Activated CD4-positive, alpha-beta T cell treated with anti-CD3 and anti-CD28 coated beads, Interleukin-2, amount 50 U/mL, for 48 hours (primary cell): ENCODE measurements at places on chromosomes 7 and 10.

DNA sequence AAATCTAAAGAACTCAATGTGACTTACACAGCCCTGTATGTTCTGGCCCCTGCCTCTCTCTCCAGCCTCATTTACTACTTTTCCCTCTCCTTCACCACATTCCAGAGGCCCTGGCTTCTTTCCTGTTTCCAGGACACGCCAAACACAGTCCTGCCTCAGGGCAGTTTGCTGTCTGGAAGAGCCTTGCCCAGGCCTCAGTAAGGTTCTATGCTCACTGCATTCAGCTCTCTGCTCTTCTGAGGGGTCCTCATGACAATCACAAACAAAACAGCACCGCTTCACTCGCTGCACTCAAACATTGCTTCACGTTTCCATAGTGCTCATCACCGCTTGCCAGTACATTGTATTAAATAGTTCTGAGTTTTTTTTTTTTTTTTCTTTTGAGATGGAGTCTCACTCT lies 35.1 kb upstream of the GARS1 start:
- no peak for DNase-seq

DNA sequence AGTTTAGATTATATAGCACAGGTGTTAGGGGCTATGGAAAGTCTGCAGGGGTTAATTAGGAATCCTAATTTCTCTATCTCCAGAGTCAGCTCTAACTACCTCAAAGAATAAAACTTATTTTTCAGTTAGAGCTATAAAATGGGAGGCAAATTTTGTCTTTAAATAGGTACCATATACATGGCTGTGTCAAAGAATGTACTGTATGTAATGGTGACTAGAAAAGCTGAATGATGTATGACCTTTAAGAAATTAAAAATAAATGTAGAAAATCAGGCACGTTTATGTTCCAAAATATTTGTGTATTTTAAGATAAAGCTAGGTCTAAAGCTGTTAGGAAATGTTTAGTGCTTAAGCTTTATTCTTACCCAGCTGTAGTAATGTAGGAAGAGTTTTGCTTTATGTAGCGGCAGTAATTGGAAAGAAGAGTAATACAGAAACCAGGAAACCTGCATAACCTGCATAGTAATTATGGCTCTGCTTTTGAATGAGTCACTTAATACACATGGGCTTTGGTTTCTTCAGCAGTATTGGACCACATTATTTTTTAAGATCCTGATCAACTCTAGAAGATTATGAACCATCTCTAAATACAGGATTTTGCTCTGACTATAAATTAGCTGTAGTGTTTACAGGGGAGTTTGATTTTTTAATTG lies 85.0 kb downstream of the KMT2E start:
- no peak for DNase-seq

DNA sequence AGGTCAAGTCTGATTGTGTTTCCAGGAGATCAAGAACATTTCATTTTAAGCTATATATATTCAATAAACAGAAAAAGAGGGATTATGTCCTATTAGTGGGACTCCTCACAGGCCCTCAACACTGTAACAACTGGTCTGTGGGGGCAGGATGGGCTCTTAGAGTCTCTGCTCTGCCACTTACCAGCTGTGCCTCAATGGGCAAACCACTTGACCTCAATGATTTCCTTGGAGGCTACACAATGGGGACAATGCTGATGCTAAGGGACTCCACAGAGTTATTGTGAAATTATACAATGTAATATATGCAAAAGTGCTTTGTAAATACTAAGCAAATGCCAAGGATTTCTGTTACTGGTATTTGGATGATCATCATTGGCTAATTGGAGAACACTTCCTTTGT lies 33.2 kb upstream of the MXI1 start:
- DNase-seq, result no peak

DNA sequence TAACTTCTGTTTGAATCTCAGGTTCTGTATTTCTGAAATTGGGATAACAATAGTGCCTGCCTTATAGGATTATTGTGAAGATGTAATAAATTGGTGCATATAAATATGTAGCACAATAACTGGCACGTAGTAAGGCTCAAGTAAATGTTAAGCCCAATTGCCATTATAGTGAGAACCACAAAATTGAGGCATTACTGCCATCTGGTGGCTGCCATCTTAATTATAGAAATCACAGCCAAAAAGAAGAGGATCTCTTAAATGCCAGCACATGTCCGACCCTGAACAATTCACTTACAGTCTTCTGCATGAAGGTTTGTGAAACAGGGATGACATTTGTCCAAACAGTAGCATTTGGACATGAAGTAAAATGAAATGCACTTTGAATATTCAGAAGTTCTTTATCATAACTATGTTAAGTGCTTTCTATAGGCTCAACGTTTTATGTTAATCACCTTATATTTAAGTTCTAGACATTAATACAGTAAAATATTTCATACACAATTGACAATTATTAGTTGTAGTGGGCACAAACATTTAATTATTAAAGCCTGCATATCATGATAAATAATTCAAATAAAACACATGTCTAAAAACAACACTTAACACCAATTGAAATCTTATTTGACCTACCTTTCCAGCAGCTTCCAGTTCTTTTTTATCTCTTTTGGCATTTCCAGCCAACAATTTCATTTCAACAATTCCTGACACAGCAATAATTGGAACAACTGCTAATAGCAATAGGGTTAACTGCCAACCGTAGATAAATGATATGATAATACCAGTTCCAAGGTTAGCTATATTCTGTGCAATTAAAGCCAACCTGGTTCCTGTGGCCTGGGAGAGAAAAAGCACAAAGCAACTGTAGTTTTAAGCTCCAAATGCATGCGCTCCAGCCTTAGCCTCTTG lies 58.5 kb downstream of the ABCB4 start:
- peak; percentile 69 for DNase-seq

DNA sequence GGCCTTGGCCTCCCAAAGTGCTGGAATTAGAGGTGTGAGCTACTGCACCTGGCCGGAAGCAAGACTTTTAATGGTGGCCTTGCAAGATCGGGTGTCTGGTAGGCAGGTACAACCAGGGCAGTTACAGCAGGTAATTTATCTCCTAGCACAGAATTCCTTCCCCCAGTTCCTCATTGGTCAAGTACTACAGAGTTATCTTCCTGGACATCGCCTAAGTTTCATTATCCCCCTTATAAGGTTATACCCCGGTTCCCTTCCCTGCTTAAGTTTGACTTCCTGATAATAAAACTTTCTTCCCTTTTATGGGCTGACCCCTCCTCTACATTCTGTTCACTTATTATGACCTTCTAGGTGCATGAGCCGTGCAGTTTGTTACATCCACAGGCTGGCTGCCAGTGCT lies 19.0 kb upstream of the CYP3A43 start:
- no peak for DNase-seq

GRCh38 chr10:102230264-102230860 lies 4.3 kb downstream of the ELOVL3 start:
- DNase-seq, result peak; percentile 54

DNA sequence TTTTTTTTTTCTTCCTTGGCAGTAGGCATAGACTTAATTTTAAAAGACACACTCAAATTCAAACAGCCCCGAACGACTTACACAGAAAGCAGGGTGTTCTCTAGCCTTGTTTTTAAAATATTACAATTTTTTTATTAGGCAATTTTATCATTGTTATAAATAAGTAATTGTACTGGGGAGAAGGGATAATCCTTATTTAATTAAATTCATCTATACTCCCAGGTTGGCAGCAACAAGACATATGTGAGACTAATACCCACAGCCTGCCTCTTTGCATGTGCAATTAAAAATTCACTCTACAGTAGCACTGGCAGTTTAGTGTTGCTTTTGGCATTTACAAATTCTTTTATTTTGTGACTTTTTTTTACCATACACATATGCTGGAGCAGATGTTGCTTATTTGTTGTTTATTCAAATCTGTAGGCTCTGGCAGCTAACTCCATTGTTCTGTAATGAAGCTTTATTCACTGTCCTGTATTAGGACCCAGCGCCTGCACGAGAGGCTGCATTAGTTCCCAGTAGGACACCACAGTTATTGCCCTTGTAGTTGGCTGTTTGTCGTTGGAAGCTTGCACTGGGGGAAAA lies 84.9 kb upstream of the PPP1R17 start:
- DNase-seq, result no peak

DNA sequence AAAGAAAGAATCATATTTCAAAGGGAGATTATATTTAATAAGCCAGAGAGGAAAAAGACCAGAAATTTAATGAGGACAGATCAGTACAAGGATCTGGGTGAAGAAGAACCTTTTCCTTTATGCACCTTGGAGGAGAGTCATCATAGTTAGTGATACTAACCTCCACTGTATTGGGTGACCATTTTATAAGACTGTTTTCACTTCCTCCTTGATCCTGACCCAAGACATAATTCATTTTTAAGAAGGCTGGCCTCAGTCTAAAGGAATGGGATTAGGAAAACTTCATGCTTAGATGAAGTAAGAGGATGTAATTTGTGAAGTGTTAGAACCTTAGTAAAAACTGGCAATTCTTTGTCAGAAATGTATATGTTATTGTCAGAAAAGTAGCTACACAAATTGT lies 68.6 kb downstream of the ADAM22 start:
- DNase-seq, result no peak

- DNase-seq, result no peak
Measured at GRCh38 chr7:76315364-76315763, 12.9 kb downstream of the HSPB1 start.

- peak; percentile 12 for DNase-seq
Measured at GRCh38 chr10:62813981-62814380, 2.2 kb downstream of the EGR2 start.
